Spleen (tissue), 13 donors: ENCODE measurements at places on chromosomes 5 and 9. TPM values are rescaled to one million over a fixed set of nuclear protein-coding genes. Genes with fewer than 3 reads are reported as not detected.

Gene CXCL14
- total RNA-seq, result 10.3 TPM

Gene SUSD3
- total RNA-seq, result 30.5 TPM

Gene KCNIP1
- 9.0 TPM for total RNA-seq

Gene ETF1
- total RNA-seq, result 56.1 TPM

Gene FREM1
- total RNA-seq, result 3.6 TPM

Gene BHMT2
- 1.0 TPM for total RNA-seq

Gene LHX3
- not detected for total RNA-seq

- H3K27me3 ChIP-seq, result no peaks in the 10 kb centered on the region
- no peak overlapping the region for H3K4me3 ChIP-seq
- no peak overlapping the region for H3K27ac ChIP-seq
Measured at GRCh38 chr9:27671636-27672035, 98.4 kb upstream of the C9orf72 start.

DNA sequence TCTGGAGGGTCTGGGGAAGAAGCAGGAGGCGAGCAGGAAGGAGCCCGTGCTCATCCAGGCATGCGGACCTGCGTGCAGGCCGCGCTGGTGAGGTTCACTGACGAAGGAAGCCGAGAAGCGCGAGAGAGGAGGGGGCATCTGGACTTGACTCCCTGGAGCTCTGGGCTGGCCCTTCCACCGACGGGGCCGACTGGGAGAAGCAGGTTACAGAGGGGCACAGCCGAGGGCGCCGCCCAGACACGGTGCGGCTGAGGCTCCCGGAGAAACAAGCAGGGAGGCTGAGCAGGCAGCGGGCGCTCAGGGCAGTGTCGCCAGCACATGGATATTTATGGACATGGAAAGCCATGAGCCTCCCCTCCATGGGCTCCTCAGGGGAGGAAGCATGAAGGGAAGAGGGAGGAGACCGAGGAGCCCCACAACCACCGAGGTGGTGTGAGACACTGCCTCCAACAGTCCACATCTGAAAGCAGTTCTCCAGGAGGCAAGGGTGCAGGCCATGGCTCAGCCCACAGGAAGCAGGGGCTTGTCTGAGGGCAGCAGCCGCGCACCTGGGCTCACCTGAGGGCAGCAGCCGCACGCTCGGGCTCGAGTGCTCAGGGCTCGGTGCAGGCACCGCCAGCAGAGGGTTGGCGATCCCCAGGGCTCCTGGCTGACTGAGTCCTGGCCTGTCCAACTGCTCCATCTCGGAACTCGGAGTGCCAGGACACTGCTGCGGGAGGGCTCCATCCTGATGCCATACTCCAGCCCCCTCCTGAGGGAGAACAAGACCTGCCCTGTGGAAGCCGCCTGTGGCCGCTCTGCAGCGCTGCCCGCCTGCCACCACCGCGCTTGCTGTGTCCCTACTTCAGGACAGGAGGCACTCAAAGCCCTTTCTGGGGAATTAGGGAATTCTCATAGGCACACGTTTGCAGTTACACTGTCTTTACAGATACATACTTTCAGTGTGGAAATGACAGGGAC lies 15.7 kb upstream of the INPP5E start:
- no peak overlapping the region for H3K27ac ChIP-seq
- H3K4me3 ChIP-seq, result no peak overlapping the region
- no peak for DNase-seq

GRCh38 chr5:107023732-107024131 lies 647.0 kb downstream of the EFNA5 start:
- H3K27ac ChIP-seq, result no peak overlapping the region
- DNase-seq, result no peak
- H3K4me1 ChIP-seq, result no peaks in the 10 kb centered on the region
- H3K27me3 ChIP-seq, result no peaks in the 10 kb centered on the region
- H3K4me3 ChIP-seq, result no peak overlapping the region

DNA sequence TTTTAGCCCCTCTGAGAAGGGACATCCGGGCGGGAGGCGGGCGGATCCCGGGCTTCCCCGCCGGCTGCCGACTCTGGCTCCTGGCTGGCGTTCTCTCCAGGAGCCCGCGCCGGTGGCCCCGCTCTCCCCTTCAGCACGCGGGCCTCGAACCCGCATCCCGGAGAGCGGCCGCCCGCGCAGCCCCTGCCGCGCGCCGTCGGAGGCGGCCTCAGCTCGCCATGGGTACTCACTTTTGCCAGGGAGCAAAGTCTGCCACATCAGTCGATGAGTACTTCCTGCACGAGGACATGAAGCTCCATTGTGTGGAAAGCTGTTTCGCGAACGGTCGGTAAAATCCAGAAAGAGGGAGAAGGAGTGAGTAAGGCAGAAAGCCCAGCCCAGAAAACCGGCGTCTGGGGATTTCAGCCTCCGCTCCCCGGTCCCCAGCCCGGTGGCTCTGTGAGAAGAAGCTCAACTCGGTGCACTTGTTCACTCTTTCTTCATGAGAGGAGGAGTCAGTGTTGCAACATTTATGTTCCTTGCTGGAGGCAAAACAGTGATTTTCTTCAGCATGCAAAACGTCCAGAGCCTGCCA lies at the start of gene PRLR:
Gene PRLR, minus strand, starts transcription at position 450 of the 574 bp plus-strand sequence. CDS start 140,867 bp downstream, outside the sequence.
- no peaks in the 10 kb centered on the region for H3K27me3 ChIP-seq
- no peak for DNase-seq
- H3K4me1 ChIP-seq, result peaks cover 8% of the 10 kb centered on the region
- peak within 1 kb of the TSS; percentile 22 for H3K4me3 ChIP-seq

DNA sequence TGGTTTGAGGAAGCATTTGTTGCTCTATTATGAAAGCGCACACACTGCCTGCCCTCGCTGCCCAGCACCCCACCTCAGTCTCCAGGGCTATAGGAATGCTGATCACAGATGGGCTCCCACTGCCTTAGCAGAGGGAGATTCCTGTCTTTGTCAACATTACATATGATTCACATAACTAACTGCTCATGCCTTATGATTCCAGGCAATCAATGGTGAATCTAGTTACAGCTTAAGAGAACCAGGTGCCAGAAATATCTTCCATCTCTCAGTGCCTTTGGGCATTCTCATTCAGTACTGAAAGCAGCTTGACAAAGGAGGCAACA lies 458.9 kb upstream of the C9orf72 start:
- no peak for DNase-seq
- no peak overlapping the region for H3K27ac ChIP-seq

DNA sequence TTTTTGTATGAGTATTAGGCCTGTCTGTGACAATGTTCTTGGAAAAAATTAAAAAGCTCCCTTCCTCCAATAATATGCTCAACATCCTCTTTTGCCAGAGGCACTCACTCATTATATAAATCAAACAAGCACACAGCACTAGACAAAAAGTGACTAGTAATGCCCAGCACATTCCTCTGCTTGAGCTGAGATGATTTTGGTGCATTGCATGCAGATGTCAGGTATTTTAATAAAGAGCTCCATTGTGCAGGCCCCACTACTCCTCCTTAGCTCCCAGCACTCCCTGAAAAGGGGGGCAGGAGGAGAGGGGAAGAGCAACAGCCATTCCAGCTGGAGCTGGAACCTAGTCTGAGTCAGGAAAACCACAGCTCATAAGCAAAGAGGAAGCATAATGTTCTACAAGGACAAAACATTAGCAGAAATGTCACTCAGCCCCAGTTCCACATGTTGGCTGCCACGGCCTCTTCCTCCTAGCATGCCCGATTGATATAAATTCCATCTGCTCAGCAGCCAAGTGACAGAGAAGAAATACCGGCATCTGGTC lies 348.5 kb downstream of the BNC2 start:
- H3K27ac ChIP-seq, result no peak overlapping the region
- no peaks in the 10 kb centered on the region for H3K27me3 ChIP-seq
- no peaks in the 10 kb centered on the region for H3K36me3 ChIP-seq
- no peak for DNase-seq
- peaks cover 15% of the 10 kb centered on the region for H3K4me1 ChIP-seq

DNA sequence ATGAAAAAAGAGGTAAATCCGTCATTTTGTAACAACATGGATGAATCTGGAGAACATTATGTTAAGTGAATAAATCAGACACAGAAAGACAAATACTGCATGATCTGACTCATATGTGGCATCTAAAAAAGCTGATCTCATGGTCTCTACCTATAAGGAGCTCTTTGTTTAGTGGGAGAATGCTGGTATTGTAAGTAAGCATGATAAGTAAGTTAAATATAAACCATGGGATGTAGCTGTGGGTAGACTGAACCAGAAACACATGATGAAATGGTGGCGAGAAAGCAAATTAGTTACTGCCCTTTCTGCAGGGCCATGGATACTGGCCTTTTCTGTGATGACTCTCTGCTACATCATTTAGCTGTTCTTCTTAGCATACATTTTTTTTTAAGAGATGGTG lies 66.4 kb upstream of the RUSC2 start:
- DNase-seq, result no peak
- no peak overlapping the region for H3K4me3 ChIP-seq
- H3K27me3 ChIP-seq, result peaks cover 11% of the 10 kb centered on the region
- no peak overlapping the region for H3K27ac ChIP-seq
- H3K4me1 ChIP-seq, result no peaks in the 10 kb centered on the region
- H3K36me3 ChIP-seq, result no peaks in the 10 kb centered on the region

GRCh38 chr5:134444941-134445471 lies 33.3 kb upstream of the CDKN2AIPNL start:
- no peaks in the 10 kb centered on the region for H3K36me3 ChIP-seq
- peaks cover 17% of the 10 kb centered on the region for H3K4me1 ChIP-seq
- H3K27ac ChIP-seq, result peak overlapping the region; percentile 44
- no peak overlapping the region for H3K4me3 ChIP-seq
- H3K27me3 ChIP-seq, result no peaks in the 10 kb centered on the region
- DNase-seq, result peak; percentile 35

DNA sequence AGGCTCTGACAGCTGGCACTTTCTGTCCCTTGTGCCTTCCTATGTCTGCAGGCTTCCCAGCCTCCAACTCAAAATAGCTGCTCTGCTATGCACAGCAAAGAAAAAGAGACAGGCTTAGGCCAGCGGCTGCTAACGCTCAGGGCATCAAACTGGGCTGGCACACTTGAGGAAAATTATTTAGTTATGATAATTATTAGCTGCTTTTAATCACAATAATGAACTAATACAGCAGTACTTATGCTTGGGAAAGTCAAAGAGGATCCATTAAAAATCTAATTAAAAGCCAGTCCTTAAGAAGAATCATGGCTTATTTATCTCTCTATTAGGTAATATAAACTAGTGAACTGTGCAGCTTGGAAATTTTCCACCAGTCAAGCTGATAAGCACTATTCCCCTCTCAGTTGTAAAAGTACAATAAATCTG lies 233.2 kb downstream of the SLIT3 start:
- no peak overlapping the region for H3K27ac ChIP-seq
- H3K36me3 ChIP-seq, result no peaks in the 10 kb centered on the region
- peaks cover 27% of the 10 kb centered on the region for H3K4me1 ChIP-seq
- DNase-seq, result no peak
- H3K27me3 ChIP-seq, result no peaks in the 10 kb centered on the region
